Upper lobe of right lung (tissue), 1 donor: ENCODE measurements at places on chromosomes 16 and 17. TPM values are rescaled to one million over a fixed set of nuclear protein-coding genes. Genes with fewer than 3 reads are reported as not detected.
A peak's percentile ranks its signal among the peaks of the same experiment; 100 is the strongest.

DNA sequence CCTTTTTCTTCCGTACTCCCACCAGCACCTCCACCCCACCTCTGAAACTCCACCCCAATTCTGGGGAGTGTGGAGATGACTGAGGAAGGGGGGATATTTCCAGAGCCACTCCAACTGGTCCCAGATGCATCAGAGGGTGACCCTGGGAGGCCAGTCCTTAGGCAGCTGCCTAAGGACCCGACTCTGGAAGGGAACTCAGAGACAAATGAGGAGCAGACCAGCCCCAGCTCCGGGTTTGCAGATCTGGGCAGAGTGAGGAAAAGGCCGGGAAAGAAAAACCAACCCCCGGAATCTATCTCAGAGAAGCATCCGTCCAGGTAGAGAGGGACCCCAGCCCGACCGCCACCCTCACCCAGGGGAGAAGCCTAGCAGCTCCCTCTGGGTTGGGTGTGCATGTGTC lies 41.5 kb downstream of the SOCS3 start:
- no peak overlapping the region for H3K4me3 ChIP-seq
- H3K27ac ChIP-seq, result no peak overlapping the region

DNA sequence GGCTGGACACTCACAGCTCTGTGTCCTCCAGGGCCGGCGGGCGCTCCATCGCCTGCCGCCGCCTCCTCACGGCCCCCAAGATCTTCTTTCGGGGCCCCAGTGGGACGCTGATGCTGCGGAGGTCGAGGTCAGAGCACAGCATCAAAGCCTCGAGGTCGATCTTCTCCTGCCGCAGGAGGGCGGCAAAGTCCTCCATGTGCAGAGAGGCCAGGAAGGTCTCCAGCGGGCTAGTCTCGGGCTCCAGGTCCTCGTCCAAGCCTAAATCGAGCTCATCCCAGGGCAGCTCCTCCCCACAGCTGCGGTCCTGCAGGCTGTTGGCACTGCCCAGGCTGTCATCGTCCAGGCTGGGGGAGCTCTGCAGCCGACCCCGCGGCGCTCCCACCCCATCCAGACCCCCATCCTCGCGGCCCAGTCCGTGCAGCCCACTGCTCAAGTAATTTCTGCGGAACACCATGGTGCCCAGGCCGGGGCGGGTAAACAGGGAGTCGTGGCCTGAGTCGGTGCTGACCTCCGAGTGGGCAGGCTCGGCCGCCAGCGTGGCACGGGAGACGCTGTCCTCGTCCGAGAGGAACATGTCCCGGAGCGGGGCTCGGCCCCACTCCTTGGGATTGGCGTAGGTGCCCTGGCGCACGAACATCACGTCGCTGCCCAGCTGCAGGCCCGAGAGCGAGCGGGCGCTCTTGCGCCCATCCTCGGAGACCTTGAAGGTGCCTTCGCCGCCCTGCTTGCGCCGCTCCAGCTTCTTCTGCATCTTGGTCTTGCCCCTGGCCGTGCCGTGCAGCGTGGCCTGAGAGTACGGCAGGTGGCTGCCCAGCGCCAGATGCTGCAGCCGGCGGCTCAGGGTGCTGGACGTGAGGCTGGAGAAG lies 3.4 kb downstream of the USH1G start:
- no peak overlapping the region for H3K27ac ChIP-seq
- H3K36me3 ChIP-seq, result no peaks in the 10 kb centered on the region
- no peak overlapping the region for H3K4me3 ChIP-seq
- peaks cover 62% of the 10 kb centered on the region for H3K27me3 ChIP-seq

- H3K4me3 ChIP-seq, result no peak overlapping the region
- peaks cover 7% of the 10 kb centered on the region for H3K27me3 ChIP-seq
- no peaks in the 10 kb centered on the region for H3K4me1 ChIP-seq
- no peaks in the 10 kb centered on the region for H3K36me3 ChIP-seq
- no peak for DNase-seq
These were observed 298.0 kb upstream of the TNRC6C start for GRCh38 chr17:77660524-77660923.

DNA sequence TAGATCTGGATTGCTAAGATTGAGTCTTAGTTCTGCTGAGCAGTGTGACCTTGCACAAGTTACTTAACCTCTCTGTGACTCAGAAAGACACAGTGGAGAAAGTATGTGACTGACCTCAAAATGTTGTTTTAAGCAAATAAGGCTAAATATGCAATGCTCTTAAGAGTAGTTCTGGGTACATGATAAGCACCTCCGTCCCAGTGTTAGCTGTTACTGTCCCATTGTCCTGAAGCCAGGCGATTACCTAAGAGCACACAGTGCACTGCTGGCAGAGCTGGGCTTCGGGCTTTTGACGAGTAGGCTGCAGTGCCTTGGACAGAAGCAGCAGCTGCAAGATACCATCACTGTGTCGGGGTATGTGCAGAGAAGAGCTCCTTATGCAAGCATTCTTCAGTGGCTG lies 32.7 kb upstream of the FOXF1 start:
- no peak overlapping the region for H3K4me3 ChIP-seq
- H3K36me3 ChIP-seq, result no peaks in the 10 kb centered on the region
- no peaks in the 10 kb centered on the region for H3K27me3 ChIP-seq
- no peak overlapping the region for H3K27ac ChIP-seq
- H3K4me1 ChIP-seq, result peaks cover 13% of the 10 kb centered on the region
- DNase-seq, result no peak

GRCh38 chr16:67922221-67922620 lies 9.4 kb downstream of the CTRL start:
- H3K27ac ChIP-seq, result no peak overlapping the region
- no peak for DNase-seq
- peaks cover 22% of the 10 kb centered on the region for H3K4me1 ChIP-seq
- H3K4me3 ChIP-seq, result no peak overlapping the region

GRCh38 chr17:19727501-19728078 lies 11.2 kb upstream of the SLC47A2 start:
- DNase-seq, result no peak
- H3K27ac ChIP-seq, result peak overlapping the region; percentile 89
- no peaks in the 10 kb centered on the region for H3K36me3 ChIP-seq
- no peaks in the 10 kb centered on the region for H3K27me3 ChIP-seq
- H3K4me1 ChIP-seq, result peaks cover 46% of the 10 kb centered on the region
- no peak overlapping the region for H3K4me3 ChIP-seq

DNA sequence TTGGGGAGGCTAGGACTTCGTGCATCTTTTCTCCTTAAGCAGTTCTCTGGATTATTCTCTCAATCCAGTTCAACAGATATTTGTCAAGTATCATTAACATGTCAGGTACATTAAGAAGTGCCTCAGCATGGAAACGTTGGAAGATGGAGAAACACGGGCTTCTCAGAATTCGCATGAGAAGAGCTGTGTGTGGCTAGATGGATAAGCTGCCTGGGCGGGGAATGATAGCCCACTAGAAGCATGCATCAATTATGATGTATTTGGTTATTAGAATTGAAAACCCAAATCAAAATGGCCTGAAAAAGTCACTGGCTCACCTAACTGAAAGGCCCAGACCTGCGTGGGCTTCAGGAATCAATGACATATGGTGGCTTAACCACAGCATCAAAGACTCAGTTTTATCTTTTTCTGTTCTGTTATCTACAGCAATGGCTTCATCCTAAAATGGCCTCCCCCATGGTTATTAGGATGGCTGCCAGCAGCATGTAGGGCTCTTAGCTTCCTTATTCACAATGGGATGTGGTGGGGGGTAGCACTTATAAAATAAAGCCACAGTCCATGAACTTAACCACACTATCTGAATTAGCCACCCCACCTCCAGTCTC lies 43.9 kb downstream of the MMD start:
- no peak overlapping the region for H3K4me3 ChIP-seq
- no peaks in the 10 kb centered on the region for H3K4me1 ChIP-seq
- no peaks in the 10 kb centered on the region for H3K27me3 ChIP-seq
- H3K27ac ChIP-seq, result no peak overlapping the region

- no peaks in the 10 kb centered on the region for H3K36me3 ChIP-seq
- H3K27ac ChIP-seq, result no peak overlapping the region
- H3K4me1 ChIP-seq, result no peaks in the 10 kb centered on the region
- no peak for DNase-seq
- H3K4me3 ChIP-seq, result no peak overlapping the region
These were observed 230.6 kb downstream of the MSI2 start for GRCh38 chr17:57486882-57487301.

DNA sequence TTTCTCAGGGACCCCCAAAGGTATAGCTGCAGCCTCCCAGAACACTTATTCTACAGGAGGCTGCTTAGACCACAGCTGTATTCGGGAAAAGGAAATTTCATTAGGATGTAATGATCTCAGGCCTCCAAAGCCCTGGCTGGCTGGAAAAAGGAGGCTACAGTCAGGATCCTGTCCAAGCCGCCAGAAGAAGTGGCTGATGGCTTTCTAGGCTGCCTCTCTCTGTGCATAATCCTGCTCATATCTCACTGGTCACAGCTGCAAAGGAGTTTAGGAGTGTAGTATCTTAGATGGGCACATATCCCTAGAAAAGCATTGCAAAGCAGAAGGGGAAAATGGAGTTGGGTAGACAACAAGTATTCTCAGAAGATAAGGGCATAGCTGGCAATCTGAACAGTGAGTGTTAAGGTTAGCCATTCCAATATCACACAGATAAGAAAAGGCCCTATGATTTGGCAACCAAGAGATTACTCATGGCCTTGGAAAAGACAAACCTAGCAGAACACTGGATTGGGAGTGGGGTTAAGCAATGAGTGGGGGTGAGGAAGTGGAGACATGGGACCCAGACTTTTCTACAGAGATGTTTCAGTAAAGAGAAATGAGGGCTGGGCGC lies 26.0 kb upstream of the PRKCA start:
- no peak overlapping the region for H3K4me3 ChIP-seq
- H3K27ac ChIP-seq, result no peak overlapping the region
- H3K4me1 ChIP-seq, result no peaks in the 10 kb centered on the region
- no peaks in the 10 kb centered on the region for H3K36me3 ChIP-seq

- H3K27ac ChIP-seq, result no peak overlapping the region
- no peaks in the 10 kb centered on the region for H3K27me3 ChIP-seq
- no peak for DNase-seq
- no peak overlapping the region for H3K4me3 ChIP-seq
- H3K4me1 ChIP-seq, result peaks cover 52% of the 10 kb centered on the region
These were observed 11.4 kb downstream of the HLF start for GRCh38 chr17:55275894-55276804.

DNA sequence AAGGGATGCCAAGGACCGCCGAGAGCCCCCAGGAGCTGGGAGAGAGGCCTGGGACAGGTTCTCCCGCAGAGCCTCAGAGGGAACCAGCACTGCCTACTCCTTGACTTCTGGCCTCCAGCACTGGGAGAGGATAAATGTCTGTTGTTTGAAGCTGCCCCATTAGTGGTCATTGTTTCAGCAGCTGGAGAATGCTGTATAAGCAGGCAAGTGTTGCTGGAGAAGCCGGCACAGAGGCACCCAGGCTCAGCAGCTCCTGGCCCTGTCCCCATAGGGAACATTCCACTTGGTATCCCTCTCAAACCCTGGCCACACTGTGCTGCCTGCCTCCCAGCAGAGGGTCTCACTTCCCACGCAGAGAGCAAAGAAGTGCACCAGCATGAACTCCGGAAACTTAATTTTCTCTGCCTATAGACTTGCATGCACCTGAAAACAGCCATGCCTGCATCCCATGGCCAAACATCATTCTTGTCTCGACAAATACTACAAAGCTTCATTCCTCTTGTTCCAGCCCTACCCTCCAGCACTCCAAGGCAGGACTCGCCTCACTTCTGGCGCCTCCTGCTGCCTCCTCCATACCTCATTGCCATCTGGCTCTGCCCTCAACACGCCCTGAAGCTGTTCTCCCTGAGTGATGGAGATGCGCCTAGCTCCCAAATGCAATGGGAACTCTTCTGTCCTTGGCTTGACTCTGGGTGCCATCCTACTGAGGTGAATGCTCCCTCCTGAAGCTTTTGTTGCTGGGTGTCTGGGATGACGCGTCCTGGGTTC lies 88.1 kb downstream of the DNAH17 start:
- H3K27ac ChIP-seq, result no peak overlapping the region
- no peak for DNase-seq
- no peaks in the 10 kb centered on the region for H3K36me3 ChIP-seq
- H3K27me3 ChIP-seq, result no peaks in the 10 kb centered on the region
- H3K4me3 ChIP-seq, result no peak overlapping the region
- H3K4me1 ChIP-seq, result peaks cover 5% of the 10 kb centered on the region

DNA sequence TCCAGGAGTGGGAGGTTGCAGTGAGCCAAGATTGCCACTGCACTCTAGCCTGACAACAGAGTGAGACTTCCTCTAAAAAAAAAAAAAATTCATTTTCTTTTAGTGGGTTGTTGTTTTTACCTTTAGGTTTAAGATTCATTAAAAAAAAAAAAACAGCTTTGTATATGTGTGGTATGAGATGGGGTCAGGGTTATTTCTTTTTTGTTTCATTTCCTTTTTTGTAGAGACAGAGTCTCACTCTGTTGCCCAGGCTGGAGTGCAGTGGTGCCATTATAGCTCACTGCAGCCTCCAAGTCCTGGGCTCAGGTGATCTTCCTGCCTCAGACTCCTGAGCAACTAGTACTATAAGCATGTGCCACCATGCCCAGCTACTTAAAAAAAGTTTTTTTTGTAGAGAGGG lies 47.0 kb downstream of the BCAS3 start:
- DNase-seq, result no peak
- no peak overlapping the region for H3K27ac ChIP-seq
- H3K4me3 ChIP-seq, result no peak overlapping the region
- H3K27me3 ChIP-seq, result no peaks in the 10 kb centered on the region
- H3K4me1 ChIP-seq, result peaks cover under 1% of the 10 kb centered on the region

- H3K4me3 ChIP-seq, result no peak overlapping the region
- no peak for DNase-seq
- H3K27ac ChIP-seq, result no peak overlapping the region
- no peaks in the 10 kb centered on the region for H3K27me3 ChIP-seq
These were observed 7.2 kb upstream of the SLC43A2 start for GRCh38 chr17:1635675-1636465.

DNA sequence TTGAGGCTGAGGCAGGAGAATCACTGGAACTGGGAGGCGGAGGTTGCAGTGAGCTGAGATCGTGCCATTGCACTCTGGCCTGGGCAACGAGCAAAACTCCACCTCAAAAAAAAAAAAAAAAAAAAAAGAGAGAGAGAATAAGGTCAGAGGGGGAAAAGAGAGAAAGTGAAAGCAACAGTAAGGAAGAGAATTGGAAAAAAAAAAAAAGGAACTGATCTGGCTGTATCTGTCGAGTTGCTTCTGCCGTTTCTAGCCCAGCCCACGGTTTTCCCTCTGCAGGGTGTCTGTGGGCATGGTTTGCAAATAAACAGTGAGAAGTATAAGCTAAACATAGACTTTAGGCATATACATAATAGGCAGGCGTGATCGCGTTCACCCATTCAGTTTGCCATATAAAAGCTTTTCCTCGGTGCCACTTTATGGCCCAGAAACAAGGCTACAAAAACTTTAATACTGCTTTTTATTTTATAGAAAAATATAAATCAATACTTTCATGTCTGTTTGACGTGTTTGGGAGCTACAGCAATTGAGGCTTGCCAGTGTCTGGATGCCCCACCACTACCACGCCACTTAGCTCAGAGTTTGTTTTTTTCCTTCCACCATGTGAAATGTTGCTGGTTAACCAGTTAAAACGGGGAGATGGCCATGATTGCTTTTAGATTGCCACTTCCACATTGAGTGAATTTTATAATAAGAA lies 436.7 kb downstream of the MAF start:
- peak overlapping the region; percentile 19 for H3K4me3 ChIP-seq
- H3K4me1 ChIP-seq, result peaks cover 3% of the 10 kb centered on the region
- DNase-seq, result no peak
- no peaks in the 10 kb centered on the region for H3K27me3 ChIP-seq

- peaks cover 32% of the 10 kb centered on the region for H3K36me3 ChIP-seq
- no peaks in the 10 kb centered on the region for H3K27me3 ChIP-seq
- H3K4me1 ChIP-seq, result peaks cover 53% of the 10 kb centered on the region
- H3K27ac ChIP-seq, result no peak overlapping the region
- no peak overlapping the region for H3K4me3 ChIP-seq
These were observed 24.2 kb downstream of the SAP30BP start for GRCh38 chr17:75691371-75691791.

The TBC1D3K gene
- total RNA-seq, result not detected

The ZSCAN10 gene
- total RNA-seq, result not detected

The ITGB4 gene
- 82.2 TPM for total RNA-seq

The RNF112 gene
- total RNA-seq, result 1.6 TPM

The SHISA6 gene
- not detected for total RNA-seq

The ANKFN1 gene
- total RNA-seq, result 0.75 TPM
